ENCODE measurements at places on chromosomes 16 and 17. TPM values are rescaled to one million over a fixed set of nuclear protein-coding genes. Genes with fewer than 3 reads are reported as not detected.

The SLC16A13 gene
- total RNA-seq, result 2.9 TPM

The KRTAP4-6 gene
- not detected for total RNA-seq

The CCT6B gene
- total RNA-seq, result 2.4 TPM

The BBS2 gene
- total RNA-seq, result 40.7 TPM

The HSD3B7 gene
- 2.0 TPM for total RNA-seq

The CNGB1 gene
- total RNA-seq, result 0.91 TPM

Measured in glutamatergic neuron (in vitro differentiated cells).